DMS 273 treated with DMSO at 0.1 percent for 48 hours (cell line): ENCODE measurements at places on chromosomes 7 and 10.

DNA sequence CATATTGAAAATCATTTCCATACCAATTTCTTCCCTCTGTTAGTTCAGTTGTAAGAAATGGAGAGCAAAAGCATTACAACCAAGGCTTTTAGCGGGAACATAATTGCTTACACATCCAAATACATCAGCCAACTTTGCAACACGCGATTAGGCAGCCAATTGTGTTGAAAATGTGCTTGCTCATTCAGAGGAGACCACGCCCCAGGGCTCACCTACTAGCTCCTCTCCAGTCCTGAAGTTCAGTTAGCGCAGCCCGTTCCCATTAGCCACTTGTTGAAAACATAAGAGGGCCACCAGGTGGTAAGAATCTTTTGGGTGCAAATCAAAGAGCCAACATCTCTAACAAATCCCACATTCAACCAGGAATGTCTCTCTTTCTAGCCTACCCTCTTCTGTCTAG lies 213.2 kb upstream of the MDFIC start:
- no peak for DNase-seq

DNA sequence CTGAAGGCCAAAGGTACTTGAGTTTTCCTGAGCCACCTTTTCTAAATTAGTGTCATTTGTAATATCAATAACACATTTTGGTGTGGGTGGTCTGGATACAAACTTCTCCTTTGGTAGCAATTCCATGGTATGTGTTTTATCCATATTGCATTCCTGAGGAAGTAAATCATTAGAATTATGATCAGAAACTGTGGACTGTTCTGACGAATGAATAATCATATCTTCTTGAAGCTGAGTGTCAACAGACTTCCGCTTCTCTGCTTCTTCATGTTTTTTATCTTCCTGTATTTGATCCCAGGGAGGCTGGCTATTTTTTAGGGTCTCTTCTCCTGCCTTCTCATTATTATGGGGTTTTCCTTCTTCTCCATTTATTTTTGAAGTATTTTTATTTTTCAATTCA lies 81.4 kb downstream of the NRBF2 start:
- DNase-seq, result no peak

DNA sequence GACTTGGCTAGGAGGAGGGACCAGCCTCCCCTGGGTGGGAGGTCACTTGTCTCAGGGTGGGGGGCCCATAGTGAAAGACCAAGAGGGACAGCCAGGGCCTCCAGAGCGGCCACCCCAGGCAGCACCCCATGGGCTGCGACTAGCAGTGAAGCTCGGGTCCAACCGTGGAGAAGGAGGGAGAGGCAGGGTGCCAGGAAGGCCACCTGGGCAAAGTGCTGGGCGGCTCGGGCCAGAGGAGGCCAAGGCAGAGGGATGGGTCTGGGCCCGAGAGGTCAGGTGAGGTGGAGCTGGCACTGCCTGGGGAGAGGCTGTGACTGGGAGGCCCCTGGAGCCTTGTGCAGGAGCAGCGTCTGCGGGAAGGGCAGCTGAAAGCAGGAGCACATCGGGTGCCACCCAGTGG lies 41.8 kb downstream of the CLRN3 start:
- DNase-seq, result no peak

DNA sequence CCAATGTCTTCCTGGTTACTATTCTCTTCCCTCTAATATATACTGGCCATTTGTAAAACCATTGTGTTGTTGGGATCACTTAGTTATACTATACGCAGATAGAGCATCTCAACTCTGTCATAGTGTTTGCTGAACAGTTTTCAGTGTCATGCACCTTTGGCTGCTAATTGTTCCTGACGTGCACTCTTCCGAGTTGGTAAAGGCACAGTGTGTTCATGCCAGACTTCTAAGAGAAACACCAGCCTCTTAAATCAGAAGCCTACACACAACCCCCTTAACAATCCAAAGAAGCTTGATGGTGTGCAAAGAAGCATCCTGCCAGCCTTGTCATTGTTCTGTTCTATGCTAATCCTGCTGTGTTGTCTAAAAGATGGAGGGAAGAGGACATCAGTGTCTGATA lies 131.1 kb downstream of the MAPK8 start:
- DNase-seq, result no peak

DNA sequence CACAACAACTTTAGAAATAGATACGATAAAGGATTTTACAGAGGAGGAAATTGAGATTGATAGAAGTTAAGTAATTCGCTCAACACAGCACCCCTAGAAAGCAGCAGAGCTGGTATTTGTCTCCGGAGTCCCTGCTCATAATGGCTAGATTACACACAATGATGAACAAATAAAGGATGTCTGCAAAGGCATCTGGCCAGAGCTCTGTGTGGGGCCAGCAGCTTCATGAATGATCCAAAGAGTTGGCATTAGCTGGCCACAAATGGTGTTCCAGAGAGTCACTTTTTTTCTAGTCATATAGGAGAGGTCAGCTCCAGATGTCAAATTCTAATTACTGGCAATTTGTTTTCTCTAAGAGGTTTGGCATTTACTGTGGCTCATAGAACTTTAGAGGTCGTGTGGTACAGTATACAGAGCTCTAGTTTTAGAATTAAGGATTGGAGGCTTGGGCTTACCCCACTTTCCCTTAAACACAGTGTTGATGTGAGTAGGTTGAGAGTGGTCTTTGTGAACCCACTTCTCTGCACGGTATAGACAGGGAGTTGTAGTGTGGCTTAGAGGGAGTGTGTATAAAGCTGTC lies 186.2 kb downstream of the BICC1 start:
- DNase-seq, result no peak

DNA sequence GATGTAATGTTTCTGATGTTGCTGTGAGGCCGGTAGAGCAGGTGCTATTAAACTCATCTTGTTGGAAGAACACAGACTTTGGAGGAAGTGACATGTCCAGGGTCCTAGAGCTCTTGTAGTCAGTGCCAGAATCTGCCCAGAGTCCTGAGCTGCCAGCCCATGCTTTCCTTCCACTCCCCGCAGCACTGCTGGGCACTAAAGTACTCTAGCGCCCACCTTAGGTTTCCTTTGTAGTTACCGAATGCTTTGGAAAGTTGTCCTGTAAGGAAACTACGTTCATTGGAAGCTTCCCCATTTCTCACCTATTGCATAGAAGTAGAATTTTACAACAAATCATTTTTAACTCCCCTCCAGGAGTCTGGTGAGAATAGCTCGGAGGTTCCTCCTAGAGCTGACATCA lies 11.0 kb downstream of the ZNF862 start:
- no peak for DNase-seq

- DNase-seq, result no peak
Observed at GRCh38 chr7:15043931-15044330, 141.4 kb upstream of the DGKB start.

DNA sequence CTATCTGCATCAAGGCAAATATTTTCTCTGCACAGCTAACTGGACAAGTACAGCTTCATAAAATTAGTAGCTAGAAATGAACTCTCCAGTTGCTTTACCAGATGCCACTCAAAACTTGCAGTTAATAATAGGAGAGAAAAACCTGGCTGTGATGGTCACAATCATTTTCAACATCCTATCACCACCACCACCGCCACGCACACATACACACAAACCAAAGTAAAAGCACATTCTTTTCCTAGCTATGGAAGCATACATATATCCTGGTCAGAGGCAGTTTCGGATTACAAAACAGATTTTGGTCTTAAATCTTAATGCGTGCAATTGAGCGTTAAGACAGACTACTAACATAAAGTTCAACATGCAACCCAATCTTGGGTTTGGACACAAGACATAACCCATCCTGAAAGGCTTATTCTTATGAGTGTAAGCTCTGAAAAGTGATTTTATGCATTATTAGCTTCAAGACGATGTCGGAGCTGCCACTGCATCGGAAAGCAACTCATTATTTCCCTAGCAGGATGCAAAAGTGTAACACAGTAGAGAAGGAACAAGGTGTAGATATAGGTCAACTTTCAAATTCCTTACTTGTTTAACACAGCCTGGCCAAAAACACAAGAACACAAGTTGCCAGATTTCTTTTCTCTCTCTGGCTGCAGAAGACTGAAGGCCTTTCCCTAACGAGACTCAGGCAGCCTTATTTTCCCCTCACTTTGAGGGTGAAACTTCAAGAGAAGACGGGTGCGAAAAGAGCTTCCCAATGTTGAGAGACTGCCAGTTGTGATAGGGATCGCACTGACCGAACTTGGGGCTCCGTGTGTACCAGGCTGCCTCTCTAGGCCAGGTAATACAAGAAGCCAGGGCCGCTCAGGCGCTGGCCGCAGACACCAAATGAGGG lies 1.2 kb downstream of the CACUL1 start:
- no peak for DNase-seq

DNA sequence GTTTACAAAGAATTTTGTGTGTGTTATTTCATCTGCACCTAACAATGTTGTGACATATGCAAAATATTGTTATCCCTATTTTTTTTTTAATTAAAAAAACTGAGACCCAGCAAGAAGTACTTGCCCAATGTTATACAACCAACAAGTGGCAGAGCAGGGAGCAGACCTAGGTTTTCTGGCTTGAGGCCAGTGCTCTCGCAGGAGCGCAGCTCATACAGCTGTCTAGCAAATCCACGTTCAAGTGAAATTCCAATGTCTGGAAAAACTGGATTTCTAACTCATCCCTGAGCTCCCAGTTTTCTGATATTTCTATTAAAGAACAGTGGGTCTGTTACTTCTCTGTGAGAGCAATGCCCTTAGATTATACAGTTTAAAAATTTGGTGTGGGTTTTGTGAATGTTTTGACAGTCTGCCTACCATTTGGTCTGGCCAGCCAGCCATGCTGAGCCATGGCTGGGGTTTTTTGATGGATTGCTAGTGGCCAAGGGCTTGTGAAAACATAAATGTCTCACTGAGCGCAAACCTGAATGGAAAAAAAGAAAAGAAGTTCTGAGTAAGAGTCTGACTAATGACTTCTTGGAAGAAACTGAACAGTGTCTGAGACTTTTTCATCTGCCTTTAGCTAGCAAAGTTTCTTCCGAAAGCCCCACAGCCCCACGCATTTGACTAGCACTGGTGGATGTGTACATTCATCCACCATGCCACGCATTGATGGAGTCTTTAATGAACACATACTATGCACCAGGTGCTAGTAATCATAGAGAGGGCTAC lies 15.4 kb upstream of the PRF1 start:
- no peak for DNase-seq
